ENCODE measurements at places on chromosomes 7 and 10.

- no peak for DNase-seq
Observed at GRCh38 chr7:12788171-12788570, 100.7 kb downstream of the ARL4A start.

DNA sequence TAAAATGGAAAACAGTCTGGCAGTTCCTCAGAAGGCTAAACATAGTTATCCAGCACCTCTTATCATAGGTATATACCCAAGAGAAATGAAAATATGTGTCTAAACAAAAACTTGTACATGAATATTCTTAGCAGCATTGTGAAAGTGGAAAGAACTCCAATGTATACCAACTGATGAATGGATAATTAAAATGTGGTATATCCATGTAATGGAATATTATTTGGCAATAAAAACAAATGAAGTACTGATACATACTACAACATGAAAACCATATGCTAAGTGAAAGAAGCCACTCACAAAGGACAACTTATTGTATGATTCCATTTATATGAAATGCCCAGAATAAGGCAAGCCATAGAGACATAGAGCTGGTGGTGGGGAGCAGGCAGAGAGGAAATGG is 32.2 kb upstream of the NAMPT start:
- no peak for DNase-seq

- peak; percentile 48 for DNase-seq
Observed at GRCh38 chr7:80843018-80843677, 75.7 kb downstream of the SEMA3C start.

DNA sequence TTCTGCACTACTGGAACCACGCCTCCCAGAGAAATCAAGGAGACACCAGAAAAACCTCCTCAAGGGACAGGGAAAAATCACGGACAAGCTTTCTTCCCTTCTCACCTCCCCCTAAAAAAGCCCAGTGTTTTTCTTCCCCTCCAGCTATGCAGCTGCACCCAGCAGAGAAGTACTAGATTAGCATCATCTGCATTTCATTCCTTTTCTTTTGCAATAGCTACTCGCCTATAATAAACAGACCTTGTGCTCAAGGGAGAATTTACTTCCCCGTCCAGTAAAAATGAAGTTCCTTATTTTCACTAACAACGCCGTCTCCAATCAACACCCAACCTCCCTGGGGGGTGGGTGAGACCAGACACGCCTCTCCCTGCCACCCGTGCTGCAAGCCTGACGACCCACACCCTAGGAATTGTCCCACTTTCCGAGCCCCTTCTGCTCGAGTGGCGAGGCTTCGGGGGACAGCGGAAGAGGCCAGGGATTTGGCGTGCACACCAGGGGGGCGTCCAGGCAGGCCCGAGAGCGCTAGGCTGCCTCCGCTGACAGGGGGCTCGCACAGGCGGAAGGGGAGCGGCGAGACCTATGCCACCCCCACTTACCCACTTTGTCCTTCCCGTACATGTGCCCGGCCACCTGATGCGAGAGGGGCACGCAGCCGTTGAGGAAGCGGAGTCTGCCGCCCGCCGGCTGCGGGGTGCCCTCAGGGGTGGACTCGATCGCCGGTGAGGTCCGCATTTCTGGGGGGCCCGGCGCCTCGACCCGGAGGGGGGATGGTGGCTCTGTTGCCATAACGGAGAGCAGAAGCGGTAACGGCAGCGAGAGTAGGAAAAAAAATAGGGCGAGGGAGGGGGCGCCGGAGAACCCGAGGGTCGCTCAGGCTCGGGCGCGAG is 625 bp downstream of the IPMK start:
- peak; percentile 56 for DNase-seq

GRCh38 chr10:112078003-112078402 is 105.6 kb downstream of the GPAM start:
- DNase-seq: no peak

Measured in astrocyte of the spinal cord (primary cell).